ENCODE measurements at places on chromosomes 5 and 9.

GRCh38 chr9:125246261-125246667 lies 5.1 kb upstream of the HSPA5 start:
- DNase-seq = no peak

DNA sequence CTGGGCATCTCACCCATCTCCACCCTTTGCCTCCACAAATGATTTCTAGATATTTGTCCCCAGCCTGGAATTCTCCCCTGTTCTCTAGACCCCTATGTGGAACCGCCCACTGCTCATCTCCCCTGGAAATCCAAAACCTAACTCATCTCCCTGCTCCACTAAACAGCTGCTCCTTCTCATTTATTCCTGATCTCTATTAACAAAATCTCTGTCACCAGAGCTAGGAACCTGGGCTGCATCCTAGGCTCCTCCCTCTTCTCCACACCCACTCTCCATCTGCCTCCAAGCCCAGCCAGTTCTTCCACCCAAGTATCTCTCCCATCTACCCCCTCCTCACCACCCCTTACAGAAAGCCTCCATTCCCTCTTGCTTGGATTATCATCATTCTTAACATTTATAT lies 24.0 kb upstream of the SYNPO start:
- DNase-seq = no peak

GRCh38 chr9:137530331-137530730 lies 19.9 kb downstream of the PNPLA7 start:
- no peak for DNase-seq

GRCh38 chr9:18905883-18906629 lies 127.0 kb downstream of the SAXO1 start:
- no peak for DNase-seq

GRCh38 chr9:123852403-123852802 lies 77.5 kb downstream of the DENND1A start:
- no peak for DNase-seq
